ENCODE measurements at places on chromosomes 16 and 17.

GRCh38 chr17:45296003-45296832 is 20.6 kb downstream of the MAP3K14 start:
- DNase-seq, result no peak

DNA sequence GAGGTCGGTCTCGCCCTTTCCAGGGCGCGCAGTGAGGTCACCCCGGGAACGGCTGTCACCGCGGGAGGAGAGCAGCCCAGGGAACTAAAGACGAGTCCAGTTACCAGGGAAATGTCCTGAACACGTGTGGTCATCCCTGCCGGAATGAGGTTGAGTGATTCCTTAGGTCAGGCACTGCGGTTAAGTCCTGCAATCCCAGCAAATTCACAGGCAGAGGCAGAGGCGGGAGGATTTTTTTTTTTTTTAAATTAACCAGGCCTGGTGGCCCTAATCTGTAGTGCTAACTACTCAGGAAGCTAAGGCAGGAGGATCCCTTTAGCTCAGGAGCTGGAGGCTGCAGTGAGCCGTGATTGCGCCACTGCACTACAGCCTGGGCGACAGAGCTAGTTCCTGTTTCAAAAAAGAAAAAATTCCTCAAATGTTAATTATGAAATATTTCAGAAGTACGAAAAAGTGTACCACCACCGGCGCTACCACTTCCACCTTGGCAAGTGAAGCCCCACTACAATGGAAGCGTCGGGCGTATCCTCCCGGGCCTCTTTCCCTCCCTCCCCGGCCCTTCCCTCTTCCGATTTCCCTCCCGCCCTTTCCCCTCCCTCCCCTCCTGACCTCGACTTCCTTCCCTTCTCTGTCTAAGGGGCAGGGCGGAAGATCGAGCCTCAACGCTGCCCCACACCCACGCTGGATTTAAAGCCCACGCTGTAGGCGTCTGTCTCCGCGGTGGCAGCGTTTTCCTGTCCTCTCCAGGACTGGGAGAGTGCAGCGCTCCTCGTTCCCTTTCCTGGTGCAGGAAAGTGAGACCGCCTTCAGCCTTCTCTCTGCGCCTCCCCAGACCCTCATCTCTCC is 27.3 kb downstream of the SLFN11 start:
- no peak for DNase-seq

- peak; percentile 96 for DNase-seq
These were observed 8.0 kb upstream of the MEFV start for GRCh38 chr16:3264137-3265036.

DNA sequence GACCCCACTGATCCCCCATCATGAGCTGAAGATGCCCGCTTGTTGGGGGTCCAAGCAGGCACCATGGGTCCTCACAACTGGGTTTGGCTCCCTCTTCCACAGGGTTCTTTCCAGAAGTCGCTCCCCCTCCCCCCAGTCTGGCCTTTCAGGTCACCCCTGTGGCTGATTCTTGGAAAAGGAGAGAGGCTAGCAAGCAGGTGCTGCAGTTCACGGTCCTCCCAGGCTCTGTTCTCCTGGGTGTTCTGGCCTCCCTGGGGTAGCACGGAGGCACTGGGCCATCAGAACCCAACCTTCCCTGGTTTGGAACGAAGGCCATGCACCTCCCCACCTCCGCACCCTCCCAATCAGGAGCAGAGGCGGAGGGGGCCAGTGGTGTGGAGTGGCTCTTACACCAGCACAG is 18.9 kb downstream of the CACNA1G start:
- DNase-seq, result no peak

- DNase-seq, result no peak
These were observed 24.1 kb downstream of the HMOX2 start for GRCh38 chr16:4500272-4500671.

DNA sequence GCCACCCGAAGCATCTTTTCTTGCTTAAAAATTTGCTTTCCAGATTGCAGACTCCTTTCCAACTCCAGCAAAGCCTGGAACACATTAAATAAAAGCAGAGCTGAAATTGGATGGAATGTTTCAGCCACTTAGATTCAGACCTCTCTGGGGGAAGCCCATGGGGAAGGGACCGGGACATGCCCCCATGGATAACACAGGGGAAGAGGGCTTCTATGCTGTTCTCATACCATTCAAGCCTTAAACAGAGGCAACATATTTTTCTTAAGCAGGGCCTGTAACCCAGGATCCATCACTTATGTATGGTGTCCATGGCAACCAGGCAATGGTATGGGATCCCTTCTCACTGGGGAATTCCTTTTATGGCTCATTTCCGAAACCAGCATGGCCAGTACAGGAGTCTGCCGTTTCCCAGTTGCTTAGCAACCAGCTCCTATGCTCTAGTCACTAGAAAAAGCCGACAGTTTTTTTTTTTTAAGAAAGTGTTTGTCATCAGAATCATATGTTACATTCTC is 62.0 kb upstream of the MARCHF10 start:
- peak; percentile 52 for DNase-seq

GRCh38 chr16:49940464-49941224 is 84.4 kb upstream of the CNEP1R1 start:
- no peak for DNase-seq

GRCh38 chr17:53133876-53134275 is 688.9 kb upstream of the KIF2B start:
- DNase-seq, result peak; percentile 74

- no peak for DNase-seq
These were observed 232.1 kb downstream of the CA10 start for GRCh38 chr17:51926448-51926847.

DNA sequence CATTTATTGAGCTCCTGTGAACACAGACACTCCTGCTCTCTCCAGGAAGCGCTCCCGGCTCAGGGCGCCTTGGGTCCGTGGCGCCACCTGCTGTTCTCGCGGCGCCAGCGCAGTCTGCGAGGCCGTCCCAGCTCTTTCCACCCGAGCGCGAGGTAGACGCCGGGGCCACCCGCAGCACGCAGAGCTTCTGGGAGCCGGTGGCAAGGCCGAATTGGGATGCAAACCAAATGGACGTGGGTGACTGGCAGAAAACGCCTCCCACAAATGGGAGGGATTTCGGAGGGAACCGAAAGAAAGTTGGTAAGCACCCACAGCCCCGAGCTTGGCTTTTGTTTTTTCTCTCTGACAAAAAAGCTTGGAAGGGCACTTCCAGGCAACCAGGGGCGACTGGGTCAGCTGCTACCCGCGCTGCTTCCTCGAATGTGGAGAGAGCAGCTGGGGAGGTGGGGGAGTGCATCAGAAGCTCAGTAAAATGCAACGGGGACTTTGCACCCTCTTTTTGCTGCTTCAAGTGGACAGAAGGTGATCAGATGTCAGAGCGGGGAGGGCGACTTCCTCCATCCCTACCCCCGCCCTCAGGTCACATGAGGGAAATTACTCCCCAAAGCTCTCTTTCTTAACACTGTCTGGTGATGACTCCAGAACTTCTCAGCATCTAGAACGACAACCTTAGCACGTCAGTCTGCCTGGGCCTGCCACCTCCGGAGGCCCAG is 13.5 kb upstream of the N4BP1 start:
- peak; percentile 73 for DNase-seq

- peak; percentile 63 for DNase-seq
These were observed 6.1 kb upstream of the KRTAP2-4 start for GRCh38 chr17:41071606-41072360.

DNA sequence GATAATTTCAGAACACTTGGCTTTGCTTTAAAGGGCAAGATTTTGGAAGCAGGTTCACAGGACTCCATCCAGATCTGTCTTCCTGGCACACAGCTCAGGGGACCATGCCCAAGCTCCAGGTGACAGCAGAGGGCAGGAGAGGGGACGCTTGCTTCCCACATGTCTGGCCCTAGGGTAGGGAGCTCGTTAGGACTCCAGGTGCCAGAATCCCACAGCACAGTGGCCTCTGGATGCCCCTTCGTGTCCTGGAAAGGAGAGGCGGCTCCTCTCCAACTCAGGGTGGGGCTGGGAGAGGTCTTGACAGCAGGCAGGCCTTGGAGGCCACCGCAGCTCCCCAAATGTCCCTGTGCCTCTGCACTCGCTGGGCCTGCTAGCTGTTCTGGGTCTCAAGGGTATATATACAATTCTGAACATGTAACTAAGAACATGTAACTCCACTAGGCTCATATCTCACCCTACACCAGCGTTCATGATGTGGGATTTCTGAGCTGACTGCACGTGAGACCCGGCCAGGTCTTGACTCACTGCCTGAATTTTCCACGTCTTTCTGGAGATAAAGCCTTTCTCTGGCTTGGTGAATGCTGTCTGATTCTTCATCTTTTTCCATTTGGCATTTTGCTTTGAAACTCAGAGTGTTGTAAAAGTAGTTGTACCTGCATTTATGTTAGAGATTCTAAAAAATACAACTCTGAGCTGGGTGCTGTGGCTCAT is 52.8 kb downstream of the MARCHF10 start:
- no peak for DNase-seq

GRCh38 chr17:9271989-9272388 is 250.7 kb downstream of the NTN1 start:
- no peak for DNase-seq

DNA sequence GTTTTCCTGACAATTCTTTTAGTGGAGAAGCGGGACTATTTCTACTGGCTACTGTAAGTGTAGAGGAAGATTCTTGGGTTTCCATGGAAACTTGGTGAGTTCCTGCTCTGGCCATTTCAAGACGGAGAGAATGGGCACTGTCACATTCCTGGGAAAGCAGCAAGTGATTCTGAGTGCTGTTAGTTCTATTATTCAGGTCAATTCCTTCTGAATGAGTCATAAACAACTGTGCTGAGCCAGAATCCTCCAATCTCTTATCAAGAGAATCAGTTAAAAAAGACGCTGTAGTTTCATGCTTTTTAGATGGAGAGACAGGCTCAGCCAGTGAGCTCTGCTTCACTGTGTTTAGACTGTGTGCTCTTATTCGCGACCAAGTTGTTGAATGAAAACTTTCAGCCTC is 19.6 kb downstream of the AKAP10 start:
- DNase-seq, result no peak

DNA sequence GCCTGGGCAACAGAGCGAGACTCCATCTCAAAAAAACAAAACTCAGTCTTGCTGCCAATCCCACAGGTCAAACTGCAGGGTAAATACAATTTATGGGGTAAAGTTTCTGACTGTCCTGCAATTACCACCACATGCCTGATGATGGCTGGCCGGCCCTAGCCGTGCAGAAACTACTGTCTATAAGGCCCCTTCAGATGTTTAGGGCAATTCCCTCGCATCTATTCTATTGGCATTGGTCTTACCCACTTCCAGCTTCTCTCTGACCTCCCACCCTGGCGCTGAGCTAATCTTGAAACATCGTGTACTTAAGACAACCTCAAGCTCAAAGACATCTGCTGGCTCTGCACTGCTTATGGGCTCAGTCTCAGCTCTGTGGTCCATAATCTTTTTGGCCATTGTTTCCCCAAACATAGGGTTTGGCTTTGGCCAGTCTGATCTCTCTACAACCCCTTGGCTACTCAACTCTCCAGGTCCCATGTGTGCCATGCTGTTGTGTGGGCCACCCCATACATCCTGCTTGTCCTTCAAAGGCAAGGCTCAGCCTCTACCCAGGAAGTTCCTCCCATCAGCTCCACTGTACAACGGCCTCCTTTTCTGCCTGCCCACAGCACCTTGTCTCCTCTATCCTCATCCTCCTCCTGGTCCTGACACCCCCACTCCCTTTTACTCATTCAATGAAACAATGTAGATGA is 16.6 kb downstream of the MAP3K14 start:
- no peak for DNase-seq

DNA sequence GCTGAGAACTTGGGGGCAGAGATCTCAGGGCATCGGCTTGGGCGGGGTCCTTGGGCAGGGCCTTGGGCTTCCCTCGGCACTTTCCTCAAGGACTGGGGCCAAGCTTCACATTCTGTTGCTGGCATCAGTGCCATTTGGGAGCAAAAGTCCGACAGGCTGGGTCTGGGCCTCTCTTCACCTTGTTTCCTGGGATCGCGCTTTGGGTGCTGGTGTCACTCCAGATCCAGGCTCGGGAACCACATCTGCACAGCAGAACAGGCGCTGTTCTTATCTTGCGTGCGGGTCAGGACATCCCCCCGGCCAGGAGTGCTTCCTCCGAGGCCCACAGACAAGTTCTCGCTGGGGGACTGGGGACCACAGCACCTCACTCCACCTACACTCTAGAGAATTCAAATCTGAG is 31.1 kb upstream of the CDH15 start:
- no peak for DNase-seq

DNA sequence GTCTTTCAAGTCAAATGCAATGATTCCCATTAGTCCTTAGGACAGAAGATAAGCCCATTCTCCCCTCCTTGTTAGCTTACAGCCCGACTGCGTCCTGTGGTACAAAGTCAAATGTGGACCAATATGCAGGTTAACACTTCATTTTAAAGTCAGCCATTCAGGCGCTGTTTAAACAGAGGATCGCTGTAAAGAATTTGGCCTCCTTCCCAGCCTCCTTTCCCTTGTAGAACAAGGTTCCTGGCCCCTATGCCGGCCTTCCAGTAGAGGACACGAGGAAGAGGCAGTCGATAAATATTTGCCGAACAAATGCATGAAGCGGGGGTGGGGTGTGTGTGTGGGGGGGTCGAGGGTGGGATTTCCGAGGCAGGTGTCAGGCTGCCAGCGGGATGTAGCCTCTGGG is 4.3 kb downstream of the SDK2 start:
- peak; percentile 69 for DNase-seq

DNA sequence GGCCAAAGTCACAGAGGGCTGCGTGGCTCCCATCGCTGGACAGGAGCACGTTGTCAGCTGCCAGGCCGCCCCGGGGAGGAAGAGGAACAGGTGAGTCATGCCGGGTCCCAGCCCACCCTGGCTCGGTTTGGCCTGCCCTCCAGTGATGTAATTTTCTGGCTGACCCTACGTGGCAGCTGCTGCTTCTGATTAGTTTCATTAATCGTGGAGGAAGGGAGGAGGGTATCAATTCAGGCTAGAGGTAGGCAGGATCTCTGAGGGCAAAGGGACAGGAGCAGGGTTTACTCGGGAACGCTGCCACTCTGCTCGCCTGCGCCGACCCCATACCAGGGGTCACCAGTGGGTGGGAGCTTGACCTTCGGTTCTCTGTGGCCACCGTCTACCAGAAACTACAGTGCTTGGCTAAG is 11.7 kb upstream of the SPATA32 start:
- no peak for DNase-seq

Measured in NCI-H774 (cell line).